GM18507 (cell line): ENCODE measurements at places on chromosomes 4 and X.

- no peak for DNase-seq
These were observed 23.8 kb downstream of the FLNA start for GRCh38 chrX:154350429-154351182.

DNA sequence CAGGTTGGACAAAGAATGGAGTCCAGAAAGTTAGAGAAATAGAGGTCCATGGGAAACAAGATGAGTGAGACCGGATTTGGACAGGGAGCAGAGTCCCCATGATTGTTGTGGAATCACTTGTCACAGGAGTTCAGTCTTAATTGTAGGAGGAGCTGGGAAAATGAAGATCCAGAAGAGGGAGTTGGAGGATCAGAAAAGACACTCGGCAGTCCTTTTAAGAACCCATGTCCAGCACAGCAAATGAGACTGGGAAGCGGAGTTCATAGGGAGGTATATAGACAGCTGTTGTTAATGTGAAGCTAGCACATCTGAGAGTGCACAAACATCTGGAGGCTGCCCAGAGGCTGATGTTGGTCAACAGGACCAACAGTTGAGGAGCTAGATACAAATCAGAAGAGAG, 111.4 kb upstream of the RXFP1 start:
- DNase-seq = no peak

GRCh38 chr4:140137671-140138070, 16.3 kb downstream of the MAML3 start:
- DNase-seq = no peak

GRCh38 chr4:74733756-74734155, 60.6 kb downstream of the BTC start:
- DNase-seq = no peak

DNA sequence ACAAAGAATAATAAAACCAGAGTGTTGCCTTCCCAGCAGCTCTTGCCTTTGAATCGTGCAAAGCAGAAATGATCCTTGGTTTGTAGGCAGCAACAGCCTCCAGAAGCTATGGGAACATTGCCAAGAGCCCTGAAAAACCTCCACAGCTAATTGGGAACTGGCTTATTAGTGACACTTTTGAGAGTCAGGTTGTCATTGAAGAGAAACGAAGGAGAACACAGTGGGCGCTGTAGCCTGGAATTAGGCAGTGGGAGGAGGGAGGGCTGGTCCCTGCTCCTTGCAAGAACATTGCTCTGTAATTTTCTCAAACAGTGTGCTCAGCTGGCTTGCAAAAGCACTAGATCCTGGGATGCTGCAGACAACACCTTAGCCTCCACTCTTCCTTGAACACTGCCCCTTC, 331.5 kb upstream of the EMCN start:
- DNase-seq = no peak

DNA sequence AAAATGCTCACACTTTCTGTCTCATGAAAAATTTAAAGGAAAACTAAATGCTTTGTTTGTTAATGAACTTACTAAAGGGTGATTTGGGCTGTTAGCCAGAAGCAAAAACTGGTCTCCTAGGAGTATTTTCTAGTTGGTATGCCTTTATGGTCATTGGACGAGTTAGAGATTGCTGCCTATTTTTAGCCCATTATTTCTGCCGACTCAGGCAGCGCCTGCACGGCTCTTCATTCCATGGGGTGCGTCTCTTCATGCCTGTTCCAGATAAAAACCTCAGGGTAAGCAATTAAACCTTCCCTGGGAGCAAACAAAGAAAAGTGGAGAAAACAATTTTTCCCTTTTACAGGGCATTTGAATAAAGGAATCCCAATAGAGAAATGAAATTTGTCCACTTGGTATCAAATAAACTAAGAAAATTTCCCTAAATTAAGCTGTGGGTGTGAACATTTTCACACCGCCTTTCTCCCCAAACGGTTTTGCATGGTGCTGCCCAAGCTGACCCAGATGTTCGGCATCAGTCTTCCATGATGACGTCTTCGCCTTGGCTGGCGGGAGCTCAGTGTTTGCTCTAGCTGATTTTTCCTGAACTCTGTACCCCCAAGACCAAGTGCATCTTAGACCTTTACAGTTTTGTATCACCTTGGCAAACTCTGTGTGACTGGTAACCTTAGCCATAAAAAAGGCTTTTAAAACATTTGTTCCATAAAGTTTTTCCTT, 61.7 kb upstream of the ADGRG2 start:
- no peak for DNase-seq

GRCh38 chrX:65688403-65688871, 21.0 kb downstream of the MSN start:
- DNase-seq = peak; percentile 39

DNA sequence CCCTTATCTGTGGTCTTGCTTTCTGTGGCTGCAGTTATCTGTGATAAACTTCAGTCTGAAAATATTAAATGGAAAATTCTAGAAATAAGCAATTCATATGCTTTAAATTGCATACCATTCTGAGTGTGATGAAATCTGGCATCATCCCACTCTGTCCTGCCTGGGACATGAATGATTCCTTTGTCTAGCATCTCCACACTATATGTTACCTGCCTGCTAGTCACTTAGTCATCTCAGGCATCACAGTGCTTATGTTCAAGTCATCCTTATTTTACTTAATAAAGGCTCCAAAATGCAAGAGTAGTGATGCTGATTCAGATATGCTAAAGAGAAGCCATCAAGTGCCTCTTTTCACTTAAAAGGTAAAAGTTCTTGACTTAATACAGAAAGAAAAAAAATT, 14.3 kb upstream of the RAB9B start:
- no peak for DNase-seq

DNA sequence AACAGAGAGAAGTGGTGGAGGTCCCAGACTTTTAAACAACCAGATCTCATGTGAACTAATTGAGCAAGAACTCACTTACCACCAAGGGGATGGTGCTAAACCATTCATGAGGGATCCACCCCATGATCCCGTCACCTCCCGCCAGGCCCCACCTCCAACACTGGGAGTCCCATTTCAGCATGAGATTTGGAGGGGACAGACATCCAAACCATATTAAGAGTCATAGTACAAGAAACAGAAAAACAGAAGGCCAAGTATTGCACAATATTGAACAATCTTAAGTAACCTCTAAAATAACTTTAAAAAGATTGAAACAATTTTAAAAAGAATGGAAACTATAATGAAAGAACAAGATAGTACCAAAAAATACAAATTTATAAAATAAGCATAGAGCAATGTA, 110.0 kb downstream of the CBR4 start:
- no peak for DNase-seq

GRCh38 chr4:189815404-189816192, 125.1 kb upstream of the FRG1 start:
- DNase-seq = no peak

- DNase-seq = no peak
These were observed 5.2 kb downstream of the TKTL1 start for GRCh38 chrX:154300816-154301215.

- DNase-seq = no peak
These were observed 22.2 kb downstream of the GPAT3 start for GRCh38 chr4:83558059-83558653.

- no peak for DNase-seq
These were observed 5.6 kb upstream of the KANTR start for GRCh38 chrX:53088136-53088974.

- no peak for DNase-seq
These were observed 154.5 kb upstream of the QRFPR start for GRCh38 chr4:121535351-121535750.

DNA sequence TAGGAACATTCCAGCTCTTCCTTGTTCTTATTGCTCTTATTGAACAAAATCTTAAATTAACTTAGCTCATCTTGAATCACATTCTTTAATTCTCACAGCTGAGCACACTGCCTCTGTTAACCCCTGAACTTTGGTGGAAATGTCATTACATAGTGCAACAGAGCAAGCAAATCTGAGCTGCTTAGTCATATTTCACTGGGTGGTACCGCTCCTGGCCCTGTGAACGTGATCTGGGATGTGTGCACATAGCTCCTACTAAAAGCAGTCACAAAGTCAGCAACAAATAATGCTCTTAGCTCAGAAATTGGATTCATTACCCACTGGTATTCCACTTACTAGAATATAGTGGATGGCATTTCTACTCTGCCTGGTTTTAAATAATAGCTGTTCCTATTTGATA, 27.9 kb downstream of the ARHGEF6 start:
- no peak for DNase-seq

DNA sequence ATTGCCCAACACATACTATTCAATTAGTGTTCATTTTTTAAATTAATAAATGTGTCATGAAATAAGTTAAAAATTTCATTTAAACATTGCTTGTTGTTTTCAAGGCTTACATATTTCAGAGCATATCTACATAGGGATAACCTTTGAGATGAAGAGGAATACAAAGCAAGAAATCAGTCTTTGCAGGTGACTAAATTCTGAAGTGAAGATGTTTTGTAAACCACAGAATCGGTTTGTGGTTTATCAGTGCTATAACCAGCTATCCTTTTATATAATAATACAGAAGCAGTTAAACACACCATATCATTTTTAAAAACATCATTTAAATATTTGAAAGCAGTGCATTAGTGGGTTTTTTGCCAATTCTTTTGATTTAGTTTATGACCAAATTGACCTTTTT, 26.9 kb downstream of the FAM241A start:
- DNase-seq = peak; percentile 7

DNA sequence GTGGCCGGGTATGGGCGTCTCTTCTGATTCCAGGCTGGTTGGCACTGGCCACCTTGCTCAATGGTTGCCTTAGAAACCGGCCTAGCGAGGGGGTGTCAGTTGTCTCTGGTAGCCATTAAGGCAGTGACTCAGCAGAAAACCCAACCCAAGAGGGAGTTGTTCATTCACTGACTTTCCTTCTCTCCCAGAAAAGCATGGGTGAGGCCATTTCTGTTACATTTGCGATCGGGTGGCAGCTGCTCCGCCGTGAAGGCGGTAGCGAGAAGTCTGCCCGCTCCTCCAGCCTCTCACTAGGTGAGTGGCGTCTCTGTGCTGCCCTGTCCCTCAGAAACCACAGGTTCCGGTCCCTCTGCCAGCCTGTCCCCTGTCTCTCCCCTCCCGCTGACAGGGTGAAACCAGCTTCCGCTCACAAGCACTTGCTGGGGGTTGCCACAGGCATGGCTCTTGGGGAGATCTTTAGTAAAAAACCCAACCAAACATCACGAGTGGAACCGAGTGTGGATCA, 17.4 kb downstream of the IRAK1 start:
- no peak for DNase-seq

GRCh38 chrX:47840111-47840510, 3.4 kb downstream of the ZNF81 start:
- DNase-seq = no peak

GRCh38 chr4:10084651-10085358, 31.8 kb downstream of the WDR1 start:
- DNase-seq = no peak

GRCh38 chr4:158948071-158948470, 154.8 kb upstream of the RAPGEF2 start:
- no peak for DNase-seq

DNA sequence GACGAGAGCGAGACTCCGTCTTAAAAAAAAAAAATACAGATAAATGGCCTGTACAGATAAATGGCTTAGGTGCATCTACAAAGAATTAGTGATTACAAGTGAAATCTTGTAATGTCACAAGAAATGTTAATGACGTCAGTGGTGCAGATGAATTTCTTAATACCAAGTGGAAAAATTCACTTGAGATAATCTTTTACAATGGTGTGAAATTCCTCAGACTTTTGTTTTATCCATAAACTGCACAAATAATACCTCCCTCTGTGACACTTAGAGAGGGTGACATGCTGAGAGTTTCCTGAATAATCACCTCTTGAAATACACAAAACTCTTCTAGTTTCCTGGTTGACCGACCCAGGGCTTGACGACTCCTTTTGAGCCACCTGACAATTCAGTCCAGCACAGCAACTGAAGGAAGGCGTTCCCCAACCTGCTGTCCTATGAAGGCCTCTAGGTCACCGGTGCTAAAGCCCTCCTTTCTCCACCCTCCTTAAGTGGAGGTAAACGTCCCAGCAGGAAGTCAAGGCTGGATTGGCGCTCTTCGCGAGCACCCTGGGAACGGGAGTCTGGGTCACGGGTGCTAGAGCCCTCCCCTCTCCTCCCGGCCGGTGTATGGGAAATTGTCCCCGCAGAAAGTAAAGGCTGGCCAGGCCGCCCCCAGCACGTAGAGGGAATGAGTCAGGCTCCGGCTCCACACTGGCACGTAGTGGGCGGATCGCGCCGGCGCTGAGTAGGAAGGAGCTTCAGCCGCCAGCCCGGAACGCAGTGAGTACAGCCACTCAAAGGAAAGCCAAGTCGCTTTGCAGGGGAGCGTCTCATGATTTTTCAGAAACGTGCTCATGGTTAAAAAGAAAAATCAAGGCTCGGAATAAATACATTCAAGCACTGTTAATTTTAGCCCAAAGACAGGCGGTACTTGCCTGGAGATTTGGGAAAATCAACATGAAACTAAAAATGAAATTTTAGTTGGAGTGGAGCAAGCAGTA, at the start of gene TMEM144:
TMEM144 (plus strand) TSS at position 662 of the 983 bp plus-strand sequence. CDS start 2,182 bp downstream, outside the sequence.
- DNase-seq = no peak

DNA sequence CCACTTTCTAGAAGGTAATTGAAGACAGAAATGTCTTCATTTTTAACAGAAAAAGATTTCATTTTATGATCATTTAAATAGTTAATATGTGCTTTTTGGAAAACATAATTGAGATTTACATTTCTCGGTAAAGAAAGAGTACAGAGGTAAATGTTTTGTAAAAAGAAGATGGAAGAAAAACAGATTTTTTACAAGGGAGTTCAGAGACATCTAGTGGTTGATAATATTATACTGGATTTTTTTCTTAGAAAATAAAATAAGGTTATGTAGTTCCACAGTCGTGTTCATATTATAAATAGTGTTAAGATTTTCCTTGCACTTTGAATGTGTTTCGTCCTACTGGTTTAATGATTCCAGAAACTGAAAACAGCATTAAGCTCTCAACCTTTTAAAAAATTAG, 60.6 kb downstream of the SMARCA1 start:
- DNase-seq = no peak

- no peak for DNase-seq
These were observed 115.8 kb downstream of the NAA11 start for GRCh38 chr4:79209822-79210635.

DNA sequence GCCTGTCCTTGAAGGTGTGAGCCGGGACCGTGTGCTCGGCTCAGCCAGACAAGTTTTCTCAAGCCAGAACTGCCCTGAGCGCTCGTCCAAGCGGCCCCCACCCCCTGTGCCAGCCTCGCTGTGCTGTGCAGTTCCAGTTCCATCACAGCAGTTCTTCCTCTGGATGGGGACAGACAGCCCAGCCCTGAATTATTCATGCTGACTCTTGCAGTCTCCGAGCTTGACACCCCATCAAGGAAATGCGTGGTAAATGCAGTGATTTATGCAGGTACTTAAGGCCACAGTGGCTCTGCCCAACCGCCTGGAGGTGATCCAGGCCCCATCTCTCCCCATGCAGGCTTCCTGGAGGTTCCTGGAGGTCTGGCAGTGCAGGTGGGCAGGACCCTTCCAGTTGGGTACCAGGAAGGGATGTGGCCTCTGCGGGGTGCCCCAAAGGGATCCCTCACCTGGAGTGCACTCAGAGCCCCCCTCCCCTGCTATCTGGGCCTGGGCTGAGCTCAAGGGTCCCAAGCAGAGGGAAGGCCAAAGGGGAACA, 44.8 kb upstream of the HMX1 start:
- DNase-seq = no peak

DNA sequence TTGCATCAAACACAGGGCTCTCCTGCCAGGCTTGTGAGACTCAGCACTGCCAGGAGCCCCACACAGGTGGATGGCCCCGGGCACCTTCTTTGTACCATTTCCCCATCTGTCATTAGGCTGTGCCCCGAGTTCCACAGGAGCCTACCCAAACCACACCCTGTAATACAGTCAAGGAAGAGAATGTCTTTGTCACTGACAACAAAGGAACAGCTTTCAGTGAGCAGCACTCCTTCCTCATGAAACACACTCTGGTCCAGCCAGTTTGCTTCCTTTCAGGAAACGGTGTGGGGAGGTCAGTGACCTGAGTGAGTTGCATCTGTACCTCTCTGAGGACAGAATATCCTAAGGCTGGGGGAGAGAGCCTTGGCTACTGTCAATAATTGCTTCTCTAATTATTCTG, 53.7 kb downstream of the LNX1 start:
- DNase-seq = no peak
